ENCODE measurements at places on chromosomes 7 and 10. TPM values are rescaled to one million over a fixed set of nuclear protein-coding genes. Genes with fewer than 3 reads are reported as not detected.

TMED4 gene
- total RNA-seq = 108 TPM

PRR15 gene
- total RNA-seq = 0.28 TPM

SLC26A3 gene
- not detected for total RNA-seq

PDE6C gene
- not detected for total RNA-seq

ENKUR gene
- total RNA-seq = under 0.01 TPM

MLLT10 gene
- 44.0 TPM for total RNA-seq

GPR141 gene
- total RNA-seq = 0.09 TPM

FOXI2 gene
- total RNA-seq = not detected

DMBT1 gene
- total RNA-seq = under 0.01 TPM

NRG3 gene
- total RNA-seq = not detected

SAP25 gene
- not detected for total RNA-seq

MRLN gene
- not detected for total RNA-seq

NEBL gene
- under 0.01 TPM for total RNA-seq

EEPD1 gene
- total RNA-seq = 6.8 TPM

GIMAP7 gene
- total RNA-seq = 0.09 TPM

R3HCC1L gene
- 15.3 TPM for total RNA-seq

FZD1 gene
- total RNA-seq = 15.6 TPM

SKIDA1 gene
- 0.28 TPM for total RNA-seq

KIAA1217 gene
- total RNA-seq = 0.43 TPM

FGFR2 gene
- 0.71 TPM for total RNA-seq

FLNC gene
- 99.0 TPM for total RNA-seq

PRSS37 gene
- not detected for total RNA-seq

LIPF gene
- total RNA-seq = not detected

GALNT17 gene
- total RNA-seq = not detected

MYPN gene
- total RNA-seq = 0.14 TPM

GRID2IP gene
- total RNA-seq = not detected

CALN1 gene
- total RNA-seq = not detected

TSPAN12 gene
- 10.8 TPM for total RNA-seq

ACTL6B gene
- total RNA-seq = not detected

GIMAP1 gene
- under 0.01 TPM for total RNA-seq

C10orf105 gene
- under 0.01 TPM for total RNA-seq

OR13A1 gene
- total RNA-seq = not detected

TLX1 gene
- total RNA-seq = not detected

BLNK gene
- total RNA-seq = 0.28 TPM

MPP7 gene
- 0.28 TPM for total RNA-seq

ETV1 gene
- 9.2 TPM for total RNA-seq

AFAP1L2 gene
- total RNA-seq = 0.14 TPM

RAMP3 gene
- not detected for total RNA-seq

NOBOX gene
- total RNA-seq = not detected

MYO1G gene
- under 0.01 TPM for total RNA-seq

ADARB2 gene
- not detected for total RNA-seq

STARD3NL gene
- total RNA-seq = 66.4 TPM

COG5 gene
- 28.8 TPM for total RNA-seq

SDK1 gene
- 6.5 TPM for total RNA-seq

FANK1 gene
- 10.0 TPM for total RNA-seq

CHST15 gene
- 1.4 TPM for total RNA-seq

CNPY1 gene
- total RNA-seq = not detected

ERVW-1 gene
- total RNA-seq = not detected

TMEM140 gene
- 14.6 TPM for total RNA-seq

TRIM74 gene
- 0.09 TPM for total RNA-seq

TFAM gene
- total RNA-seq = 16.1 TPM

C10orf90 gene
- total RNA-seq = under 0.01 TPM
